ENCODE measurements at places on chromosomes 13 and 19.

DNA sequence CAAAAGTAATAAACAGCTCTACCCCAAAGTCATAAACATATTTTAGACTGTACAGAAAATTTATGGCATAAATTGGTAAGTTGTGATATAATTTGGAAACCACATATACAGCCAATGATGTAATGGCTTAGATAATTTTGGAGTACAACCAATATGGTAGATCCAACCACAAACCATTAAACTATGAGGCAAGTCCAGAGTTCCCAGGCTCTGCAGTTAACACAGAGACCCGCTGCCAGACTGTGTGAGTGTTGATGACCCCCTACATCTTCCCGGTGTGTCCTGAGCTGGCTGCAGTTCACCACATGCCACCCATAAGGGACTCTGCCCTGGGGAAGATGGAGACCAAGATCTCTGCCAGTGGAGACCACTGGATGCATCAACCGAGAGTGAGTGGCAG is 9.9 kb upstream of the SERPINE3 start:
- no peak for DNase-seq

- DNase-seq = no peak
These were observed 1124.9 kb downstream of the EFNB2 start for GRCh38 chr13:105410602-105411001.

DNA sequence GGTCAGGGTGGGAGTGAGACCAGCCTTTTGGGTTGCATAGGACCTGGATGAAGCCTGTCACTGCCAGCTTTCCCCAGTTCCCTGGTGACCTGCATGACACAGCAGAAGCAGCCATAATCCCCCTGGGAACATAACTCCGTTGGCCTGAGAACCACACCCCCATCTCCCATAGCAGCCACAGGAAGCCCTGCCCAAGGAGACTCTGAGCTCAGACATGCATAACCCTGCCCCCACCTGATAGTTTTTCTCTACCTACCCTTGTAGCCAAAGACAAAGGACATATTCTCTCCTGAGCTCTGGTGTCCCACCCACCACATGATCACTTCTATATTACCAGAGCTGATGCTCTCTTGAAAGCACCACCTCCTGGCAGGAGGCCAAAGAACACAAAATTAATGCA is 413.5 kb upstream of the HTR2A start:
- no peak for DNase-seq

DNA sequence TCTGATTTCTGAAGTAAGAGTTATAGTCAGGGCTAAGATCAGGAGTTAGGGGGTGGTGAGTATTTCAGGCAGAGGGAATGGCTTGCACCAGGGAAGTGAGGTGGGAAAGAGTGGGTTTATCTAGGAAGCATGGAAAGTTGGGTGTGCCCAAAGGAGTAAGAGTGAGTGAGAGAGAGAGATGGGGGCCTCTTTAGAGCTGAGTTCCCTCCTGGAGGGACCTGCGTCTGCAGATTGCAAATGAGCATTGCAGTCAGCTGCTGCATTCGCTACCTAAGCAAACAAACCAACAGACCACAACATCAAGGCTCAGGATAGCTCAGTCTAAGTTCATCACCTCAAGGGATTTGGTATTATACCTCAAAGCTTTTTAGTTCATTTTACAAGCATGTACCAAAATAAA is 405.8 kb downstream of the FGF9 start:
- DNase-seq = no peak

- DNase-seq = no peak
These were observed 148.6 kb upstream of the ZNF507 start for GRCh38 chr19:32196690-32197420.

DNA sequence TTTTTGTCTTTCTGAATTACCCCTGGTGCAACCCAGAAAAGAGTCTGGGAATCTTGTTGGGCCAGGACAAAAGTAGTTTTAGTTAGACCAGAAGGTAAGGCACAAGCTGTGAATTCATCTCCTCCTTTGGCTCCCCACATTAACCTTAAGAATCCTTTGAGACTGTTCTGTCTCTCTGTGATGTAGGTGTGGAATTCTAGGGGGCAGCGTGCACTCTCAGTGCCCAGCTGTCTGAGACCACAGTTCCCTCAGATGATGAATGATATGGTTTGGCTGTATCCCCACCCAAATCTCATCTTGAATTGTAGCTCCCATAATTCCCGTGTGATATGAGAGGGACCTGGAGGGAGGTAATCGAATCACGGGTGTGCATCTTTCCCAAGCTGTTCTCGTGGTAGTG is 43.9 kb downstream of the ZNF506 start:
- no peak for DNase-seq

DNA sequence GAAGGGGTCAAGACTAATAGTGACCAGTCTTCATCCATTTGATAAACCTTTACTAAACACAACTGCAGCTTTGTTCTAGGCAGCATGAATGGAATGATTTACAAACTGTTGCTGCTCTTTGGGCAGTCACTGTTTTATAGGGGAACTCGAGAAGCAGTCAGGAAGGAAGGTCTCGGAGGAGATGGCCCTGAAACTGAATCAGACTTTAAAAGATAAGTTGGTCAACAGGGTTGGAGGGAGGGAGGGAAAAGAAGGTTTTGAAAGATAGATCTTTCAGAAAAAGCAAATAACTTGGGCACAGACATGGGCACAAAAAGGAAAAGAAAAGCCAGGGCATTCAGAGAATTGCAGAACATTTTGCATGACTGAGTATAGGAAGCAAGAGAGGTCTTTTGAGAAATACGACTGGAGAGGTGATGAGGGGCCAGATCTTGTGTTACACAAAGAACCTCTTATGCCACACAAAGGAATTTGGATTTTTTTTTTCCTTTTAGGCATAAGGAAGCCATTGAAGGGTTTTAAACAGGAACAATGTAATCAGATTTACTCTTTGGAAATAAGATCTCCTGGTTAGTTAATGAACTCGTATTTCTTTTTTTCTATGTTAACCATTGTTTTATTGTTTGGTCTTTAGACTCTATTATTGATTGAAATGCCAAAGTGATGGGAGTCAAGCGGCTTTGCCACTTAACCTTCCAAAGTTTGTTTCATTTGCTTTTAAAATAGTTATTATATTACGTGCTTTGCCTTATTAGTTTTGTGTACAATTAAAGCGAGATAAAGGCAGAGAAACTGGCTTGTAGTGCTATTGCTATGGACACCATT is 37.5 kb upstream of the SACS start:
- DNase-seq = no peak

DNA sequence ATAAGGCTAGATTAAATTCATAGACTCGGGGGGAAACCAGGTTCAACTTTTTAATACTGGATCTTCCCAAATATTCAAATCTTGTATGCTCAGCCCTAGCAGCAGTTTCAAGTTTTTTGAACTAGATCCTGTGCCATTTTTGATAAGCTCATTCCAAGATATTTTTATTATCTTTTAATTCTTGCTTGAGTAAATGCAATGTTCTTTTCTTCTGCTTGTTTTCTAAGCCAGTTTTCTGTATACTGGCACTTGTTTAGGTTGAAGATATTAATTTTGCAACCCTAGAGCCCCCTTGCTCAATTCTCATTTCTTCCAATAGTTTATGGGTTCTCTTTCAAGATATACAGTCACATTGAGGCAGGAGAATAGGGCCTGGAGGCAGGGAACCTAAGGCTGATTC is 13.1 kb upstream of the PNMA8C start:
- no peak for DNase-seq

- DNase-seq = no peak
These were observed 3.1 kb downstream of the SLC17A7 start for GRCh38 chr19:49438261-49438660.

Data from T follicular helper cell (primary cell).